ENCODE measurements at places on chromosomes 1 and 21. TPM values are rescaled to one million over a fixed set of nuclear protein-coding genes. Genes with fewer than 3 reads are reported as not detected.

GRCh38 chr1:232980355-232980978 lies 30.1 kb downstream of the NTPCR start:
- no peaks in the 10 kb centered on the region for H3K27me3 ChIP-seq
- H3K36me3 ChIP-seq: no peaks in the 10 kb centered on the region
- peaks cover 19% of the 10 kb centered on the region for H3K4me1 ChIP-seq
- no peak overlapping the region for H3K27ac ChIP-seq
- no peak overlapping the region for H3K4me3 ChIP-seq

DNA sequence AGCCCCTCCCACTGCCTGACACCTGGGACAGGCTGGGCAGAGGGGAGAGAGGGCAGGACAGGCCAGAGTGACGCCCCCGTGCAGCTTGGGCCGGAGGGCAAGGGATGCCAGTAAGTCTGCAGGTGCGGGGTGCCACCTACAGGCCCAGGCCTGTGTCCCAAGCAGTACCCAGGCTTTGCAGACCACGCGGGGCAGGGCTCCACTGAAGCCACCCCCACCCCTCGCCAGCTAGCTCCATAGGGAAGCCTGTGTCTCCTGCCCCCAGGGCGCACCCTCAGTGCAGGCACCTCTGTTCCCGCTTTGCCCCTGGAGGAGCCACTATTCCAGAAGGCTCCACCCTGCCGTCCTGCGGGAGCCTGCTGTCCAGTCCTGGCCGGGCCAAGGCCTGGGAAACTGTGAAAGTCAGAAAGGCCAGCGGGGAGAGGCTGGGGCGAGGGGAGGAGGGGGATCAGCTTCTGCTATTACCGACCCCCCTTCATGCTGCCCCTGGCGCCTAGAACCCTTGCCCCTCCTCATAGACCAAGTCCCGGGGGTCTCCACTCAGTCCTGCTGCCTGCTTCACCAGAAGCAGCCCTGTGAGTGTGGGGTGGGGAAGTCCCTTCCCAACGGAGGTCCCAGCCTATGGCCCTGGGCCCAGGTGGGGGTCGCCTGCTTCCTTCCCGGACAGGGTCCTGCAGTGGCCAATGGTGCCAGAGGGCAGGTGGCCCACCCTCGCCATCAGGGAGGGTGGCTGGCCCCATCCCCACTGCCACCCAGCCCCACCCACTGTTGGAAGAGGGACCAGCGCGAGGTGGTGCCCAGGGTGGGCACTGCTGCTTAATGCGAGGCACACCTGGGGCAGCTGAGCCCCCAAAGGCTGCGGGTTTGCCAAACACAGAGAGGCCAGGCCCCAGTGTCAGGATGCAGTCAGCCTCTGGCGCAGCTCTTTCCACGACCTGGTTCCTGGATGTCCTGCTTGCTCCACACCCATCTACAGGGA lies 54.4 kb downstream of the KCNAB2 start:
- H3K36me3 ChIP-seq: no peaks in the 10 kb centered on the region
- no peak overlapping the region for H3K4me3 ChIP-seq
- peak; percentile 63 for DNase-seq
- H3K27me3 ChIP-seq: no peaks in the 10 kb centered on the region

Gene FALEC
- not detected for total RNA-seq

Gene SIK1
- 2.7 TPM for total RNA-seq

DNA sequence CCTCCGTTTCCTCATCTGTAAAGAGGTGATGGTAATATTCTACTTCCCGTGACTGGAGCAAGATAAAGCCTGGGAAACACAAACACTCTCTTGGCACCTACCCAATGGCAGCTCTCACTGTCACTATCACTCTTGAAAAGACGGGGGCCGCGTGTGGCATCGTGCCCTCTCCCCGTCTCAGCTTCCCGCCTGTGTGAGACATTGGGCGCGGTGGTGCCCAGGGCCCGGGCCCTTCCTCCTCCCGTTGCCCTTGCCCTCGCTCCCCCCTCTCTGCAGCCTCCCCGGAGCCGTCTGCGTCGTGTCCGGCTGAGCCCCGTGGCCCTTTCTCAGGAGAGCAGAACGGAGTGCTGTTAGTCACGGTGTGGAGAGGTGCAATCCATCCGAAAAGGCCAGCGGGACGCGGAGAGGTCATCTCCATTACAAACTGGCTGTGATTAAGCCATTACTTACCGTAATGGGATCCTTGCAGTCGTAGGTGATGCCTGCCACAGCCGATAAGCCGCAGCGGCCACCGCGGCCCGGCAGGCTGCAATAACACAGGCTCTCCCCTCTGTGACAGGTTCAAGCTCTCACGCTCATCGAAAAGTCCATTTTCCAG lies 156.4 kb upstream of the ZC3H12A start:
- H3K27ac ChIP-seq: no peak overlapping the region
- no peaks in the 10 kb centered on the region for H3K36me3 ChIP-seq
- DNase-seq: no peak
- H3K4me3 ChIP-seq: no peak overlapping the region
- H3K27me3 ChIP-seq: no peaks in the 10 kb centered on the region

DNA sequence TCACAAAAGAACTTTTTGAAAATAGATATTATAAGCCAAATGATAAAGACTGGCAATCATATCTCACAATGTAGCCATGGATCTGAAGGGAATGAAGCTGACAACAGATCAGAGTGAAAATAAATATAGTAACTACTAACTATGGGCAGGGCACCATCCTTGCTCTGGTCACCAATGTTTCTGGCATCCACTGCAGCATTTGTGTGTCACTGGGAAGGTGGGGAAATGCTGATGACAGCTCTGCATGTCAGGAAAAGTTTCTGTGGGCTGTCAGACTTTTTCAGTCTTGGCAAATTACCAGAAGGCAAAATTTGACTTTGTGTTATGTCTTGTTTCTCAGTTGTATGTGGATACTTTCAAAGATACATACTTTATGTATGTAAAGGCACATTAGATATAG lies 195.6 kb downstream of the ZNF326 start:
- H3K27ac ChIP-seq: no peak overlapping the region
- no peak overlapping the region for H3K4me3 ChIP-seq
- H3K4me1 ChIP-seq: peaks cover 8% of the 10 kb centered on the region
- no peaks in the 10 kb centered on the region for H3K27me3 ChIP-seq
- no peak for DNase-seq

DNA sequence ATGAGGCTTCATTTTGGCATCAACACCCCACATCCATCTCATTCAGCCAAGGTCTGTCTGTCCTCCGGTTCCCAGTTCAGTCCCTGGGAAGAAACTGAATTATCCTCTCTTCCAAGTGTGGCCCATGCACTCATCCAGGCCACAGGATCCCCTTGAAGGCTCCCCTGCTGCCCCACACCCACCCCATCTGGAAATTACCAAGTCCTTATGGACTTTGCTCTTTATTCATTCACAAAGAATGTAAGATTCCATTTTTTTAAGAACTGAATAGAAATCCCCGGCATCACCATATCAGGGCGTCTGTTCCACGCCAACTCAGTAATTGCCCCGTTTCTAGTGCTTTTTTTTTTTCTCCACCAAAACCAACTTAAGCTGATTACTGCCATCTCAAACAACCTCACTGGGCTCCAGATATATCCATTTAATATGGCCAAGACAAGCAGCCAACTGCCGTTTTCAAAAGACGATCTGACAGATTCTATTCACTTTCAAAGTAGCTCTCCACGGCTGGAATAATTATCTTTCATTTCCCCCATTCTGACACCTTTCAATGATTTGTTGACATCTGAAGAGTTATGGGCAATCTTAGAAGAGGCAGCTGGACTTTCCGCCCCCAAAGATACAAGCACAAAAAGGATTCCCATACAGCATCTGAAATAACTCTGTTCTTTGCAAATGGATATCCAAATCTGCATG lies 55.9 kb downstream of the OLIG1 start:
- DNase-seq: no peak
- H3K27me3 ChIP-seq: no peaks in the 10 kb centered on the region
- no peak overlapping the region for H3K27ac ChIP-seq

Gene DLGAP3
- total RNA-seq: 9.5 TPM

Gene ZBED6
- 34.7 TPM for total RNA-seq

GRCh38 chr1:45753248-45754037 lies 3.0 kb upstream of the IPP start:
- no peaks in the 10 kb centered on the region for H3K27me3 ChIP-seq
- H3K27ac ChIP-seq: no peak overlapping the region
- no peaks in the 10 kb centered on the region for H3K36me3 ChIP-seq
- no peak for DNase-seq

- H3K4me1 ChIP-seq: no peaks in the 10 kb centered on the region
- DNase-seq: no peak
- H3K4me3 ChIP-seq: no peak overlapping the region
- no peaks in the 10 kb centered on the region for H3K36me3 ChIP-seq
- no peaks in the 10 kb centered on the region for H3K27me3 ChIP-seq
These were observed 22.4 kb upstream of the SRRM1 start for GRCh38 chr1:24620678-24621077.

GRCh38 chr1:114043054-114043453 lies 63.8 kb downstream of the OLFML3 start:
- peaks cover 4% of the 10 kb centered on the region for H3K4me1 ChIP-seq
- DNase-seq: no peak
- H3K27ac ChIP-seq: no peak overlapping the region
- no peaks in the 10 kb centered on the region for H3K36me3 ChIP-seq

GRCh38 chr1:145992502-145992936 lies 3.9 kb downstream of the TXNIP start:
- H3K36me3 ChIP-seq: peaks cover 34% of the 10 kb centered on the region
- H3K27ac ChIP-seq: peak overlapping the region; percentile 94
- no peak overlapping the region for H3K4me3 ChIP-seq
- peaks cover 40% of the 10 kb centered on the region for H3K4me1 ChIP-seq

DNA sequence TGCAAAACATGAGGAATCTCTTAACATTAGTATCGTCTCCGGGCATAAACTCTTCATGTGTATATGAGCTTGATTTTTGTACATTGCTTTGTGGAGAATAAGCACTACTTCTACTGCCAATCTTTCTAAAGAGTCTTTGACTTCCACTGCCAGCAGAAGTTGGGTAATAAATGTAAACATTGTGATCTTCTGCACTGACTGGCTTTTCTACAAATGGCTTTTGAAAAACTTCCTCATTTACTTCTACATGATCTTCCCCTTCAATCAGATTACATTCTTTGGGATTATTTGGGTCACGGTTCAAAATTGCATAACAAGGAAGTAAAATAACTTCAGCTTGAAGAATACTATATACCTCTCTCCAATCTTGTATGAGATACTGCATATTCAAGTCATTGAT lies 30.4 kb upstream of the SLC44A5 start:
- no peak overlapping the region for H3K27ac ChIP-seq
- no peaks in the 10 kb centered on the region for H3K36me3 ChIP-seq
- no peak overlapping the region for H3K4me3 ChIP-seq
- no peaks in the 10 kb centered on the region for H3K4me1 ChIP-seq

Gene RAB3GAP2
- 64.6 TPM for total RNA-seq

Gene FAM3B
- total RNA-seq: not detected

Gene TRNP1
- total RNA-seq: not detected

Gene ARTN
- 1.0 TPM for total RNA-seq

Gene MPL
- total RNA-seq: not detected

Gene DNAH14
- not detected for total RNA-seq

Gene TNFAIP8L2
- 30.7 TPM for total RNA-seq

Gene DMBX1
- total RNA-seq: not detected

DNA sequence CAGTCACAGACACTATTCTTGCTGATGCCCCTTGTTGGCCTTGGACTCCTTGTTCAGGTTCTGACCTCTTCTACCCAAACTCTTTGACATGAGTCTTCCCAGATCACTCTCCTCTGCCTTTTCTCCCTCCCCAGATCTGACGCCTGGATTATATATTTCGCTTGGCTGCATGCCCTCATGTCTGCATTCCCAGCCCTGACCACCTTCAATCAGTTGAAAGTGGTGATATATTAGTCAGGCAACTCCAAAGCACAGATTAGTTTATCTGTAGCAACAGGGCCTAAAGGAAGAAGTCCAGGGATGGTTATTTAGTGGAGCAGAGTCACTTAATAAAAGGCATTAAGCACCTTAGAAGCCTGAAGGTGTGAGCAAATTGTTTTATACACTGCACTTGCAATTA lies 110.0 kb upstream of the GUCA2B start:
- no peak overlapping the region for H3K4me3 ChIP-seq
- no peaks in the 10 kb centered on the region for H3K36me3 ChIP-seq
- H3K27ac ChIP-seq: no peak overlapping the region
- H3K4me1 ChIP-seq: no peaks in the 10 kb centered on the region
- no peak for DNase-seq
- no peaks in the 10 kb centered on the region for H3K27me3 ChIP-seq

GRCh38 chr1:9670085-9670484 lies 18.6 kb downstream of the PIK3CD start:
- no peaks in the 10 kb centered on the region for H3K36me3 ChIP-seq
- peak overlapping the region; percentile 40 for H3K27ac ChIP-seq
- H3K27me3 ChIP-seq: no peaks in the 10 kb centered on the region
- no peak for DNase-seq
- no peak overlapping the region for H3K4me3 ChIP-seq

GRCh38 chr1:66331658-66332547 lies 202.1 kb upstream of the SGIP1 start:
- peak overlapping the region; percentile 60 for H3K27ac ChIP-seq
- no peaks in the 10 kb centered on the region for H3K27me3 ChIP-seq
- DNase-seq: peak; percentile 51
- H3K4me1 ChIP-seq: peaks cover 69% of the 10 kb centered on the region
- peak overlapping the region; percentile 62 for H3K4me3 ChIP-seq

Gene AVPR1B
- total RNA-seq: not detected
